Stomach (tissue), 19 donors: ENCODE measurements at places on chromosomes 16 and 17. TPM values are rescaled to one million over a fixed set of nuclear protein-coding genes. Genes with fewer than 3 reads are reported as not detected.

DNA sequence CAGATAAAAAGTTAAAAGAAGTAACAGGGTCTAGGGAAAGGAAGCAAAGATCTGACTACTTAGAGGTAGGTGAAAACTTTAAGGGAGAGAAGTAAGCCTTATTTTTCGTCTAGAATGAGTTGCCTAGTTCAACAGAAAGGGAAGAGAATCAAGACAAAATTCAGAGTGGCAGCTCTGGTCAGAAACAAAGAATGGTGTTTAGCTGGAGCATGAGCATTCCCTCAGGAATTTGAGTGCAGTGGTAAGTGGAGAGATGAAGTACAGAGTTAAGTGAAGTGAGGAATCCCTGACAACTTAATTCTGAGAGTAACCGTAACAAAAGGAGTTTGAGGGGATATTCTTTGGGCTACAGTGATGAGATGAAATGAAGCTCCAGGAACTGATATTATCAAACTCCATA lies 11.5 kb downstream of the SMG6 start:
- no peak for DNase-seq
- H3K27ac ChIP-seq = no peak overlapping the region
- no peaks in the 10 kb centered on the region for H3K27me3 ChIP-seq
- no peaks in the 10 kb centered on the region for H3K4me1 ChIP-seq

DNA sequence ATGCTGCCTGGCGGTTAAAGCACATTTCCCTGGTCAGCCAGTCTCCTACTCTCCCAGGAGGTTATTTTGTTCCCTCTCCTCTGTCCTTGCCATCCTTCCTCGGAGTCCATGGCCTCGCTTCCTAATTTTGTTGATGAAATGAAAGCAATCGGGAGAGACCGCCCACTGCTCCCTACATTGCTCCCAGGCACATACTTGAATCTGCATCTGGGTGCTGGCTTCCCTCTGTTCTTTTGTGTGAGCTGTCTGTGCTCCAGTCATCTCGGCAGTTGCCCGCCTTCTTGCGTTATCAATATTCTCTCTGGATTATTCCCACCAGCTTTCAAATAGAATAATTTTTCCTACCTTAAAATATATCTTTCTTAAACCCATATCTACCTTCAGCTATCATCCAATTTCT lies 11.1 kb downstream of the KRT23 start:
- H3K4me1 ChIP-seq = no peaks in the 10 kb centered on the region
- DNase-seq = no peak
- peaks cover 19% of the 10 kb centered on the region for H3K27me3 ChIP-seq
- H3K36me3 ChIP-seq = no peaks in the 10 kb centered on the region
- H3K4me3 ChIP-seq = no peak overlapping the region

- no peak overlapping the region for H3K27ac ChIP-seq
- peaks cover 35% of the 10 kb centered on the region for H3K4me1 ChIP-seq
- DNase-seq = no peak
- H3K36me3 ChIP-seq = peaks cover 59% of the 10 kb centered on the region
- no peaks in the 10 kb centered on the region for H3K27me3 ChIP-seq
Observed at GRCh38 chr16:83958137-83958845, 5.3 kb downstream of the OSGIN1 start.

DNA sequence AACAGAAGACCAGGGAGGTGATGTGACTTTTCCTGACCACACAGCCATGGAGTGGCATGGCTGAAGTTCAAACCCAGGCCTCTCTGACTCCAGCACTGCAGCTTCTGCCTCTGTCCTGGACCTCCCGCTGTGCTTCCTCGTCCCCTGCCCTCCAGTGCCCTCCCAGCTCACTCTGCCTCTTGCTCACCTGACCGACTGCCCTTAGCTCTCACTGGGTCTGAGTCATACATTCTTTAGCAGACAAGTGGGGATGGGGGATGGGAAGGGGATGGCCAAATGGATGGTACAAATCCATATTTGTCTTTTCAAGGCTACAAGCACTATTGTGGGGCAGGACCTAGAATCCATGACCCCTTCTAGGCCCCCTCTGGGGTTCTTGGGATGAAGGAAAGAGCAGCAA lies 33.0 kb downstream of the PITPNM3 start:
- H3K4me3 ChIP-seq = no peak overlapping the region
- no peaks in the 10 kb centered on the region for H3K27me3 ChIP-seq
- H3K27ac ChIP-seq = no peak overlapping the region
- H3K36me3 ChIP-seq = peaks cover 21% of the 10 kb centered on the region

GRCh38 chr16:89842471-89843408 lies 14.5 kb downstream of the SPIRE2 start:
- no peak overlapping the region for H3K4me3 ChIP-seq
- peak overlapping the region; percentile 22 for H3K27ac ChIP-seq
- no peak for DNase-seq
- no peaks in the 10 kb centered on the region for H3K36me3 ChIP-seq
- H3K4me1 ChIP-seq = peaks cover 21% of the 10 kb centered on the region

- no peaks in the 10 kb centered on the region for H3K27me3 ChIP-seq
- no peak overlapping the region for H3K4me3 ChIP-seq
- H3K36me3 ChIP-seq = no peaks in the 10 kb centered on the region
Observed at GRCh38 chr16:49504626-49505025, 131.0 kb downstream of the C16orf78 start.

GRCh38 chr16:63684149-63685101 lies 1437.4 kb downstream of the CDH11 start:
- no peak overlapping the region for H3K27ac ChIP-seq
- no peak overlapping the region for H3K4me3 ChIP-seq
- no peaks in the 10 kb centered on the region for H3K4me1 ChIP-seq
- no peaks in the 10 kb centered on the region for H3K27me3 ChIP-seq

- peak overlapping the region; percentile 53 for H3K4me3 ChIP-seq
- no peaks in the 10 kb centered on the region for H3K36me3 ChIP-seq
- DNase-seq = no peak
- H3K27me3 ChIP-seq = peaks cover 96% of the 10 kb centered on the region
- peaks cover 46% of the 10 kb centered on the region for H3K4me1 ChIP-seq
Observed at GRCh38 chr16:51149251-51149661, 1.8 kb downstream of the SALL1 start.

The KCNJ18 gene
- total RNA-seq = not detected

The FLYWCH2 gene
- total RNA-seq = 62.5 TPM

The KCNH4 gene
- total RNA-seq = not detected

GRCh38 chr16:54165174-54165911 lies 121.2 kb downstream of the IRX3 start:
- no peak for DNase-seq
- no peaks in the 10 kb centered on the region for H3K27me3 ChIP-seq
- H3K4me3 ChIP-seq = no peak overlapping the region
- no peaks in the 10 kb centered on the region for H3K4me1 ChIP-seq
- H3K36me3 ChIP-seq = no peaks in the 10 kb centered on the region
- H3K27ac ChIP-seq = no peak overlapping the region

The ABCA6 gene
- 97.9 TPM for total RNA-seq

DNA sequence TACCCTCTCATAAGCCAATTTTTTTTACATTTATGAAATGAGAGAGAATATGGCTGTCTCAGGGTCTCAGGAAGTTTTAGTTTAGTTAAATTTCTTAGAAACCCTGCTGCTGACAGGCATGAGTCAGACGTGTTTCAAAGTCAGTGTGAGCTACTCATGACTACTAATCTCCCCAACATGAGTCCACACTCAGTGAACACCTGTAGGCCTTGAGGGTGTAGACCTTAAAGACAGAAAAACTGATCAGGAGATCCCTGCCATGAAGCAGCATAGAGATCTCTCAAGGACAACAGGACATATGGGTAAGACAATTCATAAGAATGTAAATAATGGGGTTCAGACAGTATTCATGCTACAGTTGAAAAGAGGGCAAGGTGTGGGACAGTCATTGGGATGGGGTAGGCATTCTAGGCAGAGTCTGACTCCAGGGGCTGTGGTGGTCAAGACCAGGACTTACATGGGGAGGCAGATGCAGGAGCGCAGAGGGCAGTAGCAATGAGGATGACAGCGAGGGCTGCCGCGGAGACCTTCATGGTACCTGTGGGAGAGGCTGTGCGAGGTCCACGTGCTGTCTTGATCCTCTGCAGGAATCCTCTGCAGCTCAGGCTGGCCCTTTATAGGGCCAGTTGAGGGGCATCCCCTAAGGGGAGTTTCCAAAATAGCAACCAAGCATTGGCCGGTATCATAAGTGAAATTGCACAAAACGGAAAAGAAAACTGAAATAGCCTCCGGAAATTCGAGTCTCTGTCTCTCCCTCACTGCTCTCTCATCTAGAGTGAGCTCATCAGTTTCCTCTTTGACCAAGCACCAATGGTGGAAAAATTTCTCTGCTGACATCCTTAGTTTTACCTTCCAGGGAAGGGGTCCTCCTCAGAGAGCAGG lies at the start of gene CCL5:
Gene CCL5 (minus strand): TSS at position 588 of the 882 bp plus-strand sequence.
- peak; percentile 56 for DNase-seq
- peak within 1 kb of the TSS; percentile 6 for H3K4me3 ChIP-seq
- H3K27me3 ChIP-seq = no peaks in the 10 kb centered on the region
- H3K4me1 ChIP-seq = no peaks in the 10 kb centered on the region
- no peaks in the 10 kb centered on the region for H3K36me3 ChIP-seq

DNA sequence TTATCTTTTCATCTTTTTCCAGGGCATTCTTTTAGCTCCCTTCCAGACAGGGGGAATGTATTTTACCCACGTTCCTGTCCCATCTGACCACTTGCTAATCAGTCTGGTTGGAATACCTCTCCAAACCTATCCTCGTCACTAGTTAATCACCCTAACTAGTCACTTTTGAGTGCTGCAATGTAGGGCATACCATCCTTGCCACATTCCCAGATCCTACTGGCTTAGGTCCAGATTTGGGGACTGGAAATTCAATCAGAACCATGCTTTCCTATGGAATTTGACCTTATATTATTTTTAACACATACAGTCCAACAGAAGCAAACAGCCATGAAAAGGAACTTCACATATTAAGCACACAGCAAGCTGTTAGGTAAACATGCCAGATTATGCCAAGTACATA lies 29.7 kb downstream of the NACA2 start:
- no peak overlapping the region for H3K27ac ChIP-seq
- H3K27me3 ChIP-seq = no peaks in the 10 kb centered on the region
- no peak for DNase-seq
- no peaks in the 10 kb centered on the region for H3K4me1 ChIP-seq

The TMC8 gene
- 4.6 TPM for total RNA-seq

The TSNAXIP1 gene
- total RNA-seq = not detected

GRCh38 chr16:26806657-26807056 lies 260.1 kb upstream of the C16orf82 start:
- no peaks in the 10 kb centered on the region for H3K27me3 ChIP-seq
- H3K4me3 ChIP-seq = no peak overlapping the region
- H3K36me3 ChIP-seq = no peaks in the 10 kb centered on the region
- no peak for DNase-seq
- no peak overlapping the region for H3K27ac ChIP-seq
- H3K4me1 ChIP-seq = no peaks in the 10 kb centered on the region

The TBC1D3G gene
- total RNA-seq = not detected

DNA sequence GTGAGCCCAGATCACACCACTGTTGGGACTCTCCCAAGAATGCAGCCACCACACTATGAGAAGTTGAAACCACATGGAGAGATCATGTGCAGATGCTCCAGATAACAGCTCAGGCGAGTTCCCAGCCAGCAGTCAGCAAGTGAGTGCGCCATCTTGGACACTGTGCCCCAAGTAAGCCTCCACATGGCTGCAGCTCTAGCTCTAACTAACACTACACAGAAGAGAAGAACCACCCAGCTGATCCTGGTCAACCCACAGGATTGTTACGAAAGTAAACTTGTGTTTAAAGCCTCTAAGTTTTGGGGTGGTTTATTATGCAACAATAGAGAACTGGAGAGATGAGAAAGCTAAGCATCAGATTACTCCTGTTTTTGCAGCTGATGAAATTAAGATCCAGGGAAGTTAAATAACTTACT lies 25.8 kb downstream of the SLC38A7 start:
- H3K4me3 ChIP-seq = no peak overlapping the region
- H3K4me1 ChIP-seq = no peaks in the 10 kb centered on the region
- H3K27me3 ChIP-seq = no peaks in the 10 kb centered on the region
- H3K36me3 ChIP-seq = no peaks in the 10 kb centered on the region
- no peak for DNase-seq
- H3K27ac ChIP-seq = no peak overlapping the region

DNA sequence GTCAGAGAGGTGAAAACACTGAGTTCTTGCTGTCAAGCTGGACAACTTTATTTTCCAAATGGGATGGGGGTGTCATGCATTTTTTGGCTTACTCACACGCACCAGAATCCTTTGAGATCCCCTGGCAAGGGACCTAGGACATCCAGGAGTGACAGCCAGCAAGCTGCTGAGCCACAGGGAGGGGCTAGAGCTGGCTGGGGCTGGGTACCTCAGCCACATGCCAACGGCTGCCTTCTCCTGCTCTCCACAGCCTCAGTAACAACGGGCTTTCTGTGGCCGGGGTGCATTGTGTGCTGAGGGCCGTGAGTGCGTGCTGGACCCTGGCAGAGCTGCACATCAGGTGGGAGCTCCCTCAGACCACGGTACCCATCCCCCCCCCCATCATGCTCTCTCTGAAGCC lies 47.6 kb downstream of the NLRC5 start:
- H3K4me3 ChIP-seq = no peak overlapping the region
- peaks cover 80% of the 10 kb centered on the region for H3K36me3 ChIP-seq
- no peaks in the 10 kb centered on the region for H3K27me3 ChIP-seq

- no peaks in the 10 kb centered on the region for H3K4me1 ChIP-seq
- no peaks in the 10 kb centered on the region for H3K27me3 ChIP-seq
- peak; percentile 92 for DNase-seq
- no peak overlapping the region for H3K4me3 ChIP-seq
Observed at GRCh38 chr17:5511401-5512225, 25.2 kb downstream of the MIS12 start.

DNA sequence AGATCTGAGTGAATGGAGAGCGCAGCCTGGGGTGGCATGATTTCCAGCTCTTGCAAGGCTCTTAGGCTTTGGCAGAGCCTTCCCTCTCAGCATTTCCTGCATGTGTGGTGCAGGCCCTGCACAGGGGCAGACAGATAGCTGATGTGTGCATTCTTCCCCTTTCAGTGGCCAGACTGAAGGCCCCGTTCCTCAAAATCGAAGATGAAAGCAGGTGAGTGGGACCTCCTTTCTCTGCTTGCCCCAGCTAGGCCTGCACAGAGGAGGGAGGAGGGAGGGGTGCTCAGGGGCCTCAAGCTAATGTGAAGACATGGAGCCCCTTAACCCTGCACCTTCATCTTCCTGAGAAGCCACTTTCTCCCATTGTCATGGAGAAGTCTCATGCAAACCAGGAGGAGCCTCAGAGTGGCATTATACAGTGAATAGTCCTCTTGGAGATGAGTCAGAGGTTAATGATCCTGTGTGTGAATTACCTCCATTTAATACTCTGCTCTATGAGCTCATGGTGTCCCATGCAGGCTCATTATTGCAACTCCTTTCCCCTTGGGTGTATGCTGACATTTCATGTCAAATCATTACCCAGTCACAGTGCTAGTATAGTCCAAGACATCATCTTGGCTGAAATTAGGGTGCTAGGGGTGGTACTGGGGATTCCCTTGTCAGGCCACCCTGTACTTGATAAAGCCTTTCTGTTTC lies 20.4 kb upstream of the ADAM11 start:
- H3K27me3 ChIP-seq = no peaks in the 10 kb centered on the region
- DNase-seq = no peak
- H3K4me3 ChIP-seq = no peak overlapping the region
- H3K36me3 ChIP-seq = peaks cover 6% of the 10 kb centered on the region
- H3K4me1 ChIP-seq = no peaks in the 10 kb centered on the region

DNA sequence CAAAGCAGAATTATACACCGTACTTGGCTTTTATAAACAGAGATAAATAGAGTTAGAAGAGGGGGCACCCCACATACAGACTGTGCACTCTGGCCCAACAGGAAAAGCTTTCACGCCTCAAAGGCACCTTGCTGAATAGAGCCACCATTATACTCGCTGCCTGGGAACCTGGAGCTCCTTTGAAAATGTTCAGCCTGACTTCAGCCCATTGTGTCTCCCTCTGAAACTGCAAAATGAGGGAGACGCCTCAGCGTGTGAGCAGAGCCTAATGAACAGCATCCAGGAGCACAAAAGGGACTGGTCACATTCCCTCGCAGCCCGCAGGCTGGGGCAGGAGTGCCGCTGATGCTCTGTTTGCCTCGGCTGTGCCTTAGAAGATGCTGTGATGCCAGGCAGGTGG lies 46.3 kb downstream of the ABCC12 start:
- H3K4me3 ChIP-seq = no peak overlapping the region
- no peaks in the 10 kb centered on the region for H3K36me3 ChIP-seq
- H3K27ac ChIP-seq = no peak overlapping the region
- peaks cover 8% of the 10 kb centered on the region for H3K4me1 ChIP-seq
- no peak for DNase-seq
